Gastroesophageal sphincter (tissue), 4 donors: ENCODE measurements at places on chromosomes 3 and 15. TPM values are rescaled to one million over a fixed set of nuclear protein-coding genes. Genes with fewer than 3 reads are reported as not detected.

The PLSCR2 gene
- not detected for total RNA-seq

The NGRN gene
- 182 TPM for total RNA-seq

The GRM2 gene
- 0.13 TPM for total RNA-seq

The CD80 gene
- not detected for total RNA-seq

The COL6A5 gene
- total RNA-seq, result not detected

The STRA6 gene
- not detected for total RNA-seq

GRCh38 chr3:106070187-106070586 lies 201.4 kb upstream of the CBLB start:
- no peak for ATAC-seq

The TRIM42 gene
- not detected for total RNA-seq

- no peak for ATAC-seq
These were observed 48.0 kb downstream of the RASGRP1 start for GRCh38 chr15:38516626-38517025.

GRCh38 chr3:124463234-124463633 lies 267.0 kb upstream of the UMPS start:
- ATAC-seq, result no peak
